NCI-H2029 (cell line): ENCODE measurements at places on chromosomes 3 and 15.
A peak's percentile ranks its signal among the peaks of the same experiment; 100 is the strongest.

GRCh38 chr3:124663690-124664089 is 66.6 kb upstream of the UMPS start:
- no peak for DNase-seq

- DNase-seq = no peak
Observed at GRCh38 chr3:177146646-177147045, 50.6 kb downstream of the TBL1XR1 start.

DNA sequence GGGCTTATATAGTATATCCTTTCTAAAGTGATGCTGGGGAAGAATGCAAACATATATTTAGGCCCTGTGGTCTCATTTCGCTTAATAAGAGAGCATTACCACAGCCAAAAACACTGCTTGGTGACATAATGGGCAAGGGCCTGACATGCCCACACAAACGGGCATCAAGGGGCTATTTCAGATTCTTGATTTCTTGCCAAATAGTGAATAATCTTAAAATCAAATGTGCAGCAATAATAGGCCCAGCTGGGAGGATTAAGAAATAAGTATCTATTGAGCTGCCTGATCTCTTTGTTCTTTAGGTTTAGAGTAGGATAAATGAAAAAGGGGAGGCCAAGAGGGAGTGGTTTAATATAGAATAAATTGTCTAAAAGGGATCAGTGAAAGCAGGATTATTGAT is 241.0 kb upstream of the GBE1 start:
- no peak for DNase-seq

- DNase-seq = no peak
Observed at GRCh38 chr3:157099326-157100095, 60.4 kb downstream of the CCNL1 start.

- no peak for DNase-seq
Observed at GRCh38 chr3:108298056-108298455, 1.7 kb downstream of the HHLA2 start.

GRCh38 chr15:93308026-93308690 is 219.1 kb upstream of the RGMA start:
- peak; percentile 14 for DNase-seq

- no peak for DNase-seq
Observed at GRCh38 chr3:21462141-21462540, 288.9 kb downstream of the ZNF385D start.

- no peak for DNase-seq
Observed at GRCh38 chr15:89155656-89156055, 65.7 kb downstream of the RLBP1 start.

GRCh38 chr3:172707967-172708366 is 2.9 kb downstream of the NCEH1 start:
- DNase-seq = no peak

DNA sequence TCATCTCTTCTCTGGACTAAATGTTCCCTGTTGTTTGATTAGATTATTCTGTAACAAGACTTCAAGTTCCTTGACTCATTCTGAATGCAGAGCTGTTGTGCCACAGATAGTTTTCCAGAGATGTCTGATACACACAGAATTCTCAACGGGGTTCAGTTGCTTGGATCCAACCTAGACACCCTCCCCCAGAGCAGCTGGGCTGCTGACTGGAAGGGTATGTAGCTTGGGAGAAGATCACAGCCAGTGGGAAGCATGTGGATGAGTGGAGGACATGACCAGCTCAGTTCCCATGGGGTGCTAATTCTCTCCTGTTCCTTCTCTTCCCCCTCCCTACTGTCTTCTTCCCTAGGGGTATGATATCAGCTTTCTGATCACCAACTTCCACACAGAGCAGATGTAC is 6.6 kb upstream of the TTLL3 start:
- DNase-seq = no peak

DNA sequence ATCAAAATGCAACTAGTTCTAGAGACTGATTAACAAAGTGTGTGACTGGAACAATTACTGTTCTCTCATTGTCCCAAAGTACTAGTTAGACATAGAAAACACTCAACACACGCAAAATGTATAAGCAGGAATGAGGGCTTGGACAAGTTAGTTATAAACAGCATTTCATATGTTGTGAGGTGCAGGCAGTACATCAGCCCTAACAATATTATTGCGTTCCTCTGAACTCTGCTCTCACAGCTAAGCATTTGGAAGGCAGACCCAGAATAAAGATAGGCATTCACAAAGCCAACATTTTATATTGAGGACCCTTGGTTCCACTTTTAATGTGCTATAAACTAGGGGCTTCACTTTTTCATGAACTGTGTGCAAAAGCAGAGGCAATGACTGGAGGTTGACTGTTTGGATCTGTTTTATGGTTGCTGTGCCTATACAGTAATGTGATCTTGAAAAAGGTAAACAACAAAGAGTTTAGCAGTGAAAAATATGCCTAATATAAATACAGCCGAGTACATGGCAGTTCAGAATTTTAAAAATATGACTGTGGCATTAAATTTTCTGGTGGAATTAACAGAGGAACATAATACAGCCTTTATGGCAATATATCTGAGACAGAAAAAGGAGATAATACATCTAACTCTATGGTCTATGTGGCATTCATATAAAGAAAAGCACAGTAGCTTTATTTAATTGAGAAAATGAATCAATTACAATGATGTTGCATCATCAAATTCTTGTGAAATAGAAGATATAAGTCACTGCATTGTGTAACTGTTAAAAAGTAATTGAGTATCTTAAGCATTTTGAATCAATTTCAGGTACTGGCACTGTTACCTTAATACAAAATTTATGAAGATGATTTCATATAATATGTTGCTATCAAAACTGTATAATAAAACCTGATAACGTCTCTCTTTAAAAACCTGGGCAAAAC is 80.0 kb upstream of the SKOR1 start:
- DNase-seq = no peak

GRCh38 chr15:31178705-31179104 is 77.2 kb upstream of the TRPM1 start:
- DNase-seq = no peak

- no peak for DNase-seq
Observed at GRCh38 chr15:68183616-68184315, 21.4 kb downstream of the CALML4 start.

DNA sequence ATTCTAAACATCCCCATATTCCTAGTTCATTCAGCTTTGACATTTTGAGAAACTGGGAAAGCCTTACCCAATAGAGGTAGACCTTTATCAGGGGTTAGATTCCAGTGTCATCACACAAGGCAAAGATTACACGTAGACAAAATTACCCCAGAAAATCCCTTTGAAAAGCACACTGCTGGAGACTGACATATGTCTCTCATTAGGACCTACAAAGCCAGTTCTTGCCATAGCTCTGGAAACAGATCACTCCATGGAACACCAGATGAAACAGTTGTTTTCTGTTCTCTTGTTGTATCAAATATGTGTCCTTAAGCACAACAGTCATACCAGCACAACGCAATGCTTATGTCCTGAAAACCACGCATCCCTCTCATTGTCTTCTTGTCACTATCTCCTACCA is 44.7 kb downstream of the RARB start:
- DNase-seq = no peak

GRCh38 chr3:74599564-74599963 is 14.9 kb downstream of the CNTN3 start:
- DNase-seq = no peak

GRCh38 chr3:131711114-131711768 is 208.5 kb upstream of the MRPL3 start:
- DNase-seq = no peak

GRCh38 chr3:88019024-88019423 is 39.8 kb downstream of the CGGBP1 start:
- no peak for DNase-seq

GRCh38 chr15:62244762-62245161 is 79.7 kb upstream of the C2CD4B start:
- no peak for DNase-seq

- no peak for DNase-seq
Observed at GRCh38 chr15:41183581-41183980, 47.0 kb downstream of the EXD1 start.

DNA sequence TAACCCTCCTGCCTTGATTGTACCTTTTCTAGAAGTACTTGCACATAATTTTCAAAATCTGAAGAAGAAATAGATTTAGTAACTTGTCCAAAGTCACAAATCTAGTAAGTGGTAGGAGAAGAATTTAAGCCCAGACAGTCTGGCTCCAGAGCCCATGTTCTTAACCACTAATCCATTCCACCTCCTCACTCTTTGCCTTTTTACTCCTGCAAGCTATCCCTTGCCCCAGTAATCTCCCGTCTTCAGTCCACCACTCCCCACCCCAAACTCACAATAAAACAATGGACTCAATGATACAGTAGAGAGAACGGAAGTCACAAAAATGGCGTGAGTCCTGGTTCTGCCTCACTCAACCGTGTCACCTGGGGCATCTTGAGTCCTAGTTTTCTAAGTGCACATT is 48.7 kb downstream of the SETMAR start:
- DNase-seq = no peak

- DNase-seq = no peak
Observed at GRCh38 chr3:33063651-33064051, 33.3 kb downstream of the GLB1 start.

DNA sequence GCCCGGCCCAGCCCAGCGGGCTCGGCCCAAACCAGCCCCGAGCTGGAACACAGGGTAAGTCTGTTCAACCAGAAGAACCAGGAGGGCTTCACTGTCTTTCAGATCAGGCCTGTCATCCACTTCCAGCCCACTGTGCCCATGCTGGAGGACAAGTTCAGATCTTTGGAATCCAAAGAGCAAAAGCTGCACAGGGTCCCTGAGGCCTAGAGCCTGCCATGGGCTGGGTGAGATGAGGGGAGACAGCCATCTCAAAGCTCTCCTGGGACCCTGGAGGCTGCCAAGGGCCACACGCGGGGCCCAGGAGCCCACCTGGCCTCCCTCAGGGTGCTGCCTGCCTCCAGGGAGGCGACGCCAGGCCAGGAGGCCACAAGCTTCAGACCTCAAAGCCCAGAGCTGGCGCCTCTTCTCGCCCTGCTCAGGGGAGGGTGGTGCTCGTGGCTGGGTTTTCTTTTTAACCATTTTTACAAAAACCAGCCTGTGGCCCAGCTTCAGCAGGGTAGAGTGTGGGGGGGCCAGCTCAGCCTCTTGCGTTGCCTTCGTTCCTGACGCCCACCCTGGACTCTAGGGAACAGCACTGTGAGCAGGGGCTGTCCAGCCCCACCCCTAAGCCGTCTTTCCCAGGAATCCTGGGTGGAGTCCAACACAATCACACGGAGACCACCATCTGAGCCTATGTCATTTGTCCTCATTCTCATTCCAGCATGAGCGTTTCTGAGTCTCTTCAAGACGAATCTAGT is 107.0 kb downstream of the ETFA start:
- DNase-seq = no peak

DNA sequence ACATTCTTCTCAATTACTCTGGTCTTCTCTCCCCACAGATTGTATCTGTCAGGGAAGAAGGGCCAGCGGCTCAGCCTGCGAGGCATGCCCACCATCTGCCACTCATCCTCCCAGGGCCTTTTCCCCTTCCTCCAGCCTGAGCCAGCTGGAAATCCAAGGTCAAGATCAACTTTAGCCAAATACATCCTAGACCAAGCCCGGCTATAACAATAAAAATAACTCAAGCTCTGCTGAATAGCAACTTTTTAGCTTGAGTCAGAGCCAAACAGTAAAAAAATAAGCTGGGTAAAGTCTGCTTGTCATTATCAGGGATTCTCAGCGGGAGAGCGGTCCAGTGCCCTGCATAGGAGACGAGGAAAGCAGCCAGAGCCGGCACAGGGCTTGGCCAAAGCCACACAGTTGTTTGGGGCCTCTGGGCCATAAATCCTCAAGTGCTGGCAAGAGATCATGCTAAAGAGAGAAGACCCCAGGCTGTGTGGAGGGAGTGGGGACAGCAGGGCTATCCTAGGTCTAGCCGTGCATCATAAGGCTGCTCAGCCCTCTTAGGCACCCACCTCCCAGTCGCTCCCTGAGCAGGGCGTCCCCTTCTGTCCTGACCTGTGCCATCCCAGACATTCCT is 76.2 kb upstream of the HERC1 start:
- DNase-seq = no peak
